ENCODE measurements at places on chromosomes 1 and 21.

DNA sequence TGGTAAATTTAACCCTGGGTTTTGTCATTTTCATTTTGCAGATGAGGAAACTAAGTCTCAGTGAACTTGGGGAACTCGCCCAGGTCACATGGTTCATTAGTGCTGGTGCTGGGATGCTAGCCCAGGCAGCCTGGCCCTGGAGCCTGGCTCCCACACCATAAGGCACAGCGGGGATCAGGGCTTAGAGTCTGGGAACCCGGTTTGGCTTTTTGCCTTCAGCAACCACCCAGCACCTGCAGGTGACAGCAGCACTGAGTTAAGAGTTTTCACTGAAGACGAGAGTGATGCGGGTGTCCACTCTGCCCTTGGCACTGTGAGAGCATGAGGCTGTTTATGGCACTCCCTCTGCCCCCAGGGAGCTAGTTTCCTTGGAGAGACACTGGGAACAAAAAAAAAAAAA is 18.4 kb upstream of the CD101 start:
- DNase-seq = no peak

DNA sequence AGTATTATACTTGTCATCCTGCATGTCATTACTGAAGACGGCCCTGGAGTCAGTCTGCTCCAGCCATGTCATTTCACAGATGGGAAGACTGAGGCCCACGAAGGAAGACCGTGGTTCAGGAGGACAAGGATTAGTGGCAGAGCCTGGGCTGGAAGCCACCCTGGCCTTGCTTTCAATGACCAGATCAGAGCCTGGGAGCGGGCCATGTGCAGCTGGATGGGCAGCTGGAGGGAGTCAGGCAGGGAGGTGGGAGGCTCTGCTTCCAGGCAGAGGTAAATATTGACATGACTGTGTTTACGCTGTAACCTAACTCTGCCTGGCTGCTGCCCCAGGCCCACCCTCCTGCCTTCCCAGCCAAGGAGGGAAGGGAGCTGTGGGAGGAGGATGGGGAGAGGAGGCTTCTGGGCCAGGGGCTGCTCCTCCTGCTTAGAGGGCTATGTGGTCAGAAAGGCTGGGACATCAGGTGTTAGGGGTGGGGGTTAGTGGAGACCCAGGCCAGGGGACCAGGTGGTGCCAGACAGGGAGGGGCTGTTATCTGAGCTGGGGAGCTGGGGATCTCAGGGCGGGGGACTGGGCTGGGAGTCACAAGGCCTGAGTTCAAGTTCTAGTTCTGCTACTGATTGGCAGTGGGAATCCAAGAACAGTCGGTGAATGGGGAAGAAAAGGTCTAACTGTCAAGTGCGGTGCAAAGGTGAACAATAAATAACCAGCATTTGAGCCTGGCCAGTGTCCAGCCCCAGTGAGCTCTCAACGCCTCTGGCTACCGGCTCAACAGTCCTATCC is 48.5 kb upstream of the ECE1 start:
- peak; percentile 71 for DNase-seq

GRCh38 chr1:98975113-98975512 is 29.5 kb downstream of the PLPPR5 start:
- DNase-seq = peak; percentile 38

DNA sequence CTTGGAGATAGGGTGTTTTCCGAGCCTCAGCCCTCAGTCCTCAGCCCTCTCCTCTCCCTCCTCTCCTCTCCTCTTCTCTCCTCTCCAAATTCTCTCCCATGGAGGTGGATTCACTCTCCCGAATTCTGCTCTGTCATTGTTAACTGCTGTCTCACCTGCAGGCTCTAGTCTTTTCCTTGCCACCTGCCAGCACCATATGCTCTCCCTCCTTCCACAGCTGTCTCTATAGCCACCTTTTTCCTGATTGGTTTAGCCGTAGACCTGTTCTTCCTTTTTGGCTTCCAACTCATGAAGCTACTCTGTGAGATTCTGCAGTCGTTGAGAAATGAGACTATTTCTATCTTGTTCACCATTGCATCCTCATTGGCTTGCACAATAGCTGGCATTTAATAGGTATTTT is 19.7 kb downstream of the COG2 start:
- no peak for DNase-seq

- DNase-seq = peak; percentile 11
Observed at GRCh38 chr21:32889596-32889995, 118.0 kb upstream of the PAXBP1 start.

DNA sequence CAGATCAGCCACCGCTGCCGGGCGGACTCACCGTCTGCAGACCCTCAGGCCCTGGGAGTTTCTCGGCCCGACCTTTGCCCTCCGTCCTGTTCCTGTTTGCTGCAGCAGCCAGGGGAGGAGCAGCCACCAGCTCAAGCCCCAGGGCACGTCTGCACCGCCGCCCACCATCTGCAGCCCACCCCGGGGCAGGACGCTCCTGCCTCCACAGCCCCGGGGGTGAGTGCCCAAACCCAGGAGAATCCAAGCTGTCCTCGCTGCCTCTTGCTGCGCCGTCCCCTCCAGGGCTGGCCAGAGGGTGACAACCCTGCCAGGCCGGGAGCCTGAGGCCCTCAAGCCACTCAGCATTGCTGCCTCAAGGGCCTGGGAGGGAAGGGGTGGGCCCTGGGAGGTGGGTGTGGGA is 1.2 kb upstream of the SLC25A34 start:
- no peak for DNase-seq

GRCh38 chr1:232438476-232438875 is 191.5 kb downstream of the SIPA1L2 start:
- no peak for DNase-seq

GRCh38 chr1:220426989-220427388 is 100.9 kb upstream of the MARK1 start:
- peak; percentile 67 for DNase-seq

DNA sequence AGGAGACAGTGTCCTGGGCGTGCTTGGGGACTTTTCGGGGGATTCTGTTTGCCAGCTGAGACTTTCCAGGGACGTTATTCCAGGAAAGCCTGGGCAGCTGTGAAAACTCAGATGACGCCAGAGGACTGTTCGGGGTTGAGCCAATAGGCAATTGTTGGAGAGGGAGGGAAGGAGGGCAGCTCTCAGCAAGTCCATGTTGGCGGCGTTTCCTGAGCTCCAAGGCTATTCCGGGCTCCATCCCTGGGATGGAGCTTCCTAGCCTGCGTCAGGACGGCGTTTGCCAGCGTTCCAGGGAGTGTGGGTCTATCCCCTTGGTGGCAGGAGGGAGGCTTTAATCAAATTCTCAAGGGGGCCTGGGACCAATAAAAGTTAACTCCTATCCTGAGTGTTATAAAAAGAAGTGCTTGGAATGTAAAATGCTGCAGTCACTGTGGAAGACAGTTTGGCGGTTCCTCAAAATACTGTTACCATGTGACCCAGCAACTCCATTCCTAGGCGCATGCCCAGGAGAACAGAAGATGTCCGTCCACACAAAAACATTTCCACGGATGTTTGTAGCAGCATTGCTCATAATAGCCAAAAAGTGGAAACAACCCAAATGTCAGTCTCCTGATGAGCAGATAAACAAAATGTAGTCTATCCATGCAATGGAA is 15.2 kb downstream of the SLC27A3 start:
- no peak for DNase-seq

DNA sequence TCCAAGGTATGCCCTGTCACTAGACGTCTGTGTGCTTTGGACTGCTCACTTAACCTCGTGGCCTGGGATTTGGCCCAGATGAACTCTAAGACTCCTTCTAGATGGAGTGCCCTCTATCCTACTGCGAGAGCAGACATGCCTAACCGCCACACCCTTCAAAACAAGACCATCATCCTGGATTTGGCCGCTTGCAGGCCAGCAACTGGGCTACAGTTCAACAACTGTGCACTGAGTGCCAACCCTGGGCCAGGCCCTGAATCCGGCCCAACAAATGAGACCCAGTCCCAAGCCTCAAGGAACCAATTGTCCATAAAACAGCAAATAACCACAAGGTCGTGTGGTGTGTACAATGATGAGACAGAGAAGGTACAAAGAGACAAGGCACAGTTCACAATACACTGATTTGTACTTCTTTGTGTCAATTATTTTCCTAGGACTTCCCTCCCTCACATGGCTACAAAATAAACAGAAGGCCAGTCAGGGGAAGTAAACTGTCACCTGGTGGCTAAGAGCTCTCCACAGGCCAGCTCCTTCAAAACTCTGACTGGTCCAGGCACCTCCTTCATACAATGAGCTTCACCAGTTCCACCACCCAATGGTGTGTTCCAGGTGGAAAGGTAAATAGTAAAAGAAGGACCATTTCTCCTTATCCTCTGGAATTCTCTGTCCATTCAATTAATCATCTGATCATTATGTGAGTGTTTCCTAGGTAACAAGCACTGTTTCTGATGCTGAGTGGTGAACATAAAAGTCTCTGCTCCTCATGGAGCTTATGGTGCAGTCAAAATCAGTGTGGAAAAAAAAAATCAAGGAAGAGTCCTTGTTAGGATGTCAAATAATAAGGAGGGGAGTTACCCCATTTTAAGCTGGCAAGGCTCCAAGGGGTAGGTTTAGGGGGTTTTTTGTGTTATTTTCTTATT is 60.4 kb downstream of the CAPZB start:
- no peak for DNase-seq

DNA sequence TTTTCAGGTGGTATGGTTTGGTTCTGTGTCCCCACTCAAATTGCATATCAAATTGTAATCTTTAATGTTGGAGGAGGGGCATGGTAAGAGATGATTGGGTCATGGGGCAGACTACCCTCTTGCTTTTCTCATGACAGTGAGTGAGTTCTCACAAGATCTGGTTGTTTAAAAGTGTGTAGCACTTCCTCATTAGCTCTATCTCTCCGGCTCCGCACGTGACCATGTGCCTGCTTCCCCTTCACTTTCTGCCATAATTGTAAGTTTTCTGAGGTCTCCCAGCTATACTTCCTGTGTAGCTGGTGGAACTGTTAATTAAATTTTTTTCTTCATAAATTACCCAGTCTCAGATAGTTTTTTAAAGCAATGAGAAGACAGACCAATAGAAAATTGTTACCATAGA is 843.2 kb downstream of the AMY1C start:
- no peak for DNase-seq

- peak; percentile 25 for DNase-seq
Observed at GRCh38 chr1:67675800-67676199, 9.2 kb upstream of the GADD45A start.

GRCh38 chr1:85144351-85144750 is 56.5 kb downstream of the SYDE2 start:
- DNase-seq = no peak

GRCh38 chr1:191255354-191256054 is 777.8 kb upstream of the BRINP3 start:
- DNase-seq = no peak

- no peak for DNase-seq
Observed at GRCh38 chr1:15717418-15718125, 18.5 kb upstream of the SLC25A34 start.

DNA sequence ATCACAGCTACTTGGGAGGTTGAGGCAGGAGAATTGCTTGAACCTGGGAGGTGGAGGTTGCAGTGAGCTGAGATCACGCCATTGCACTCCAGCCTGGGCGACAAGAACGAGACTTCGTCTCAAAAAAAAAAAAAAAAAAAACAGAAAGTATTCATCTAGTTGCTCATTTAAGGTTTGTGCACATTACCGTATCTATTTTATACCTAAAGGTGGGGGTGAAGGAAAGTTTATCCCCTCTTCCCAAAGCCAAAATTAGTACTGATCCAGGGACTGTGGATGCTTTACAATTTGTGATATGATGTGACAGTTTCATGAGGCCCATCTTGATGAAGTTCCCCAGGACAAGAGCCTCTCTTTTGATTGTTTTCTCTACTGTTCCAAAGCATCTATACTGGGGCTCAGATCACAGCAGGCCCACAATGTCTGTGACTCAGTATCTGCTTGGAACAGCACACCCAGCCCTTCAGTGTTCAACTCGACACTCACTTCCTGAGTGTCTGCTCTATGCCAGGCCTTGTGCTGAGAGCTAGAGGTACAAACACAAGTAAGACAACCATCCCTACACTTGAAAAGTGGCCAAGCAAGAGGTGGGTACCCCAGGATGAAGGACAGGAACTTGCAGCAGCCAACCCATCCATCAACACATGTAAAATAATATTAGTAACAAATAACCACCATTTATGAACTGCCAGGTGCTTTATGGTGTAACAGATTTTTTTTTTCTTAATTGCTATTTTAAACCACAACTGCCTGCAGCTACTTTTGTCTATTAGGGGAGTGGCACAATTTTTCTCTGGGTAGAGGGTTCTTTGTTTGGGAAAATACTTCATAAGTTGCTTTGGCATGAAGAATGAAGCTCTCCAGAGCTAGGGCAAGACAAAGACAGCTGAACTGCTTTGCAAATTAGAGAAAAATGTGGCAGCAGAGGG is 29.0 kb upstream of the KHDRBS1 start:
- DNase-seq = peak; percentile 36

GRCh38 chr1:3482378-3482849 is 27.9 kb downstream of the ARHGEF16 start:
- DNase-seq = no peak

DNA sequence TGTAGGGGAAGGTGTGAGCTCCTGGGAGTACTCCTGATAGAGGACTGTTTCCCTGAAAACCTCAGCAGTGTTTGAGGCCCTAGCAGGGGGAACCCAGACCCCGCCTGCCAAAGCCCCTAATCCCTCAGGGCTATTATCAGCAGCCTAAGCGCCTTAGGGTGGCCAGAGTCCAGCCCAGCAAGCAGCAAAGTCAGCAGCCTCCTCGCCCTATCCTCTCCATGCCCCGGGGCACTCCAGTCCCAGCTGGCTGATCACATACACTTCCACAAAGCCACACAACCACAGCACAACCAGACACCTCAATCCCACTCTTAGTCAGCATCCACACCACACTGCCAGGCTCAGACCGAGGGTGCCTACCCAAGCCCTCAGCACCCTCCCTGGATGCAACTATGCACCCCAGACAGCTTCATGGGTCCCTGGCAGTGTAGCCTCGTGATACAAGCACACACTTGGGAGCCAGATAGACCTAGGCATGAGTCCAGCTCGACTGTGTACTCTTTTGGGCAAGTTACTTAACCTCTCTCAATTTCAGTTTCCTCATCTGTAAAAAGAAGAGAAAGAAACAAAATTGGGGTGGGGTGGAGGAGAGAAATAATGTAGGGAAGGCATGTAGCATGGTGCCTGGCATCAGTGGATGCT is 7.1 kb downstream of the IGSF9 start:
- no peak for DNase-seq

- no peak for DNase-seq
Observed at GRCh38 chr1:50610563-50610962, 187.3 kb upstream of the DMRTA2 start.

All from astrocyte of the hippocampus (primary cell).